Activated T-helper 17 cell treated with anti-CD3 and anti-CD28 coated beads, Interleukin-2, amount 50 U/mL, for 72 hours (primary cell): ENCODE measurements at places on chromosomes 12 and 14.

GRCh38 chr14:32733015-32733414 is 205.7 kb upstream of the NPAS3 start:
- no peak for ATAC-seq

DNA sequence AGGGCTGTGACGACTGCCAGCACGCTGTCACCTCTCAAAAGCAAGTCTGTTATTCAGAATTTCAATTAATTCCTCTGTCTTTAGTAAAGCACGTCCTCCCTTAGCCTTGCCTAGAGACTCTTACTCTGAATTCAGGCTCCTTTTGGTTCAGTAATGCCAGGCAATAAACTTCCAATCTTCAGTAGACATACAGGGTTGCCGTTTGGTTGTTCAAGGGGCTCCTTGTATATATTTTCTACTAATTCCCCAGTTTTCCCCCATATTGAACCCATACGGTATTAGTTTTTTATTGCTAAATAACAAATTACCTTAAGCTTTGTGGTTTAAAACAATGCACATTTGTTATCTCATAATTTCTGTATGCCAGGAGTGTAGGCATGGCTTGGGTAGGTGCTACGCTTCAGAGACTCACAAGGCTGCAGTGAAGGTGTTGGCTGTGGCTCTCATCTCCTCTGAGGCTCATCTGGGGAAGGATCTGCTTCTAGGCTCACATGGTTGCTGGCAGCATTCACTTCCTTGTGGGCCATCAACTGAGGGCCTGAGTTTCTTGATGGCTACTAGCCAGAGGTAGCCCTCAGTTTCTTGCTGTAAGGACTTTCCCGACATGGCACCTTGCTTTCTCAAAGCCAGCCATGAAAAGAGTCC is 7.3 kb upstream of the CLECL1 start:
- ATAC-seq: no peak

GRCh38 chr12:126960709-126961108 is 1306.3 kb upstream of the TMEM132C start:
- no peak for ATAC-seq

- ATAC-seq: no peak
Measured at GRCh38 chr12:96986883-96987523, 79.9 kb downstream of the NEDD1 start.

GRCh38 chr12:34372003-34372402 is 349.7 kb downstream of the ALG10 start:
- ATAC-seq: no peak

DNA sequence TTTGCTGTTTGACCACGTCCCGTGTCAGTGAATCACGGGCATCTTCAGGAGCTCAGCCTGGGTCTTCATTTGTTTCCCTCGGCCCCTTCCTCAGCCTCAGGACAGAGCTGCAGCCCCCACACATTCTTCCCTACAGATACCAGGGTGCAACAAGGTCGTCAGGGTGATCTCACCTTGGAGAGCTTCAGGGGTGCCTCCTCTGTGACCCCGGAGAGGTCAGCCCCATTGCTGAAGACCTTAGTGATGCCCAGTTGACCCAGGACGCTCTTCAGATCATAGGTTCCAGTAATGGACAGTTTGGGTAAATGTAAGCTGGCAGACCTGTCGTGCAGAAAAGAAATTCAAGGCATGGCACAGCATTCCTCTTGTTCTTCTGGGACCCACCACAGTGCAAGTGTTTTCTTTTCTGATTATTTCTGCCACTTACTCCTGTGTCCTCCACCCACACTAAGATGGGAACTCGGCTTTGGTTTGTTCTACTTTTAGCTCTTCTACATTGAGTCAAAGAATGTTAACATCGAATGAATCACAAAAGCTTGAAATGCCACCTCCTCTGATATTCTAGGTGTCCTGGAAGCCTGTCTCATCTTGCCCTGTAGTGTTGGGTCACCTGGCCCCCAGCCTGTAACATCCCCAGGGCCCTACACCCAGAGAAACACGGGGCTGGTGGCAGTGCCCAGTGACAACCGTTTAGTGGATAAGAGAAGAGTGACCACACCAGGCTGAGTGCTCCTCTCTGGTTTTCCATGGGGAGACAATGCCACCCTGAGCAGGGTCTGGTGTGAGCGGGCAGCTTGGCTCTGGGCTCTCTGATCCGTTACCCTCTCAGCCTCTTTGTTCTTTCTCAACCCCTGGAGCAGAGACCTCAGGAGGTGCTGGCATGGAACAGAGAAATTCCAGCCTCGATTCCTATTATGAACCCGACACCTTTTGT is 8.8 kb downstream of the SERPINA1 start:
- peak; percentile 65 for ATAC-seq

- ATAC-seq: no peak
Measured at GRCh38 chr14:92670160-92670559, 78.3 kb downstream of the LGMN start.

GRCh38 chr14:90523961-90524875 is 127.4 kb downstream of the CALM1 start:
- ATAC-seq: no peak

DNA sequence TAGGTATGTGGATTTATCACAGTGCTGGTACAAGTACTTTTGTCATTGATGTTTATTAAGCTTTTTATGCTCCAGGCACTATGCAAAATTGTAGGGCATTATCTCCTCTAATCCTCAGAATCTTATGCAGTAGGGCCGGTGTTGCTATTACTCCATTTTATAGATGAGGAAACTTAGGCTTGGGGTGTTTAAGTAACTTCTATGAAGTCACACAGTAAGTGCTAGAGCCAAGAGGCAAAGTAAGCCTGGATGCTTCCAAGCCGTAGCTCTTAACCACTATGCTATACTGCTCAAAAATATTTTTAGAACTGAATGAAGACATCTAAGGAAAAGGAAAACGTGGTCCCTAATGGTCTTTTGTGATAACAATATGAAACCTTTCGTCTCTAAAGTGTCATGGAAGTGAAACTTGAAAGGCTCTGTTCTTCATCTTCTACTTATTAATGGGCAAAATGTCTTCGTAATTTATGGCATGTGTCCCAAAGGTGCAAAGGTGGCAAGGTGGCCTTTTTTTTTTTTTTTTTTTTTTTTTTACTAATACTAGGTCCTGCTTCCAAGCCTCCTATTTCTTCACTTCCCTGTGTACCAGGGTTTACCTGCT is 85.2 kb downstream of the ETV6 start:
- ATAC-seq: no peak

DNA sequence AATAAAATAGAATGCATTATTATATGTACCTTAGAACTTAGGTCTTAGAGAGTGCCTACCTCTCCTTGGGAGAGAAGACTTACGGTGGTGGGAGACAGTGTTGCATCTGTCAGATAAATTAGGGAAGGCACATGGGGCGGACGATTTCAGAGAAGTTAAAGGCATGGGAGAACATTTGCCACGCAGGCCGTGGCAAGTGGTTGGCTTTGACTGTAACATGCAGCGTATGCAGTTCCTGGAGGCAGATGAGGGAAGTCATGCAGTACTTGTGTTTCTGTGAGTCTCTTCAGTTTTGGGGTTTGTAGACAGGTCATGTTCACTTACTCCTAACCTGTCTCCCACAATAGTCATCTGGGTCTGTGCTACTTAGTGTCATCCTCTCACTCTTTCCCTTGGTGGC is 43.6 kb downstream of the ETV6 start:
- ATAC-seq: no peak

GRCh38 chr12:70854138-70854537 is 66.4 kb downstream of the PTPRR start:
- ATAC-seq: no peak

GRCh38 chr14:64728106-64728505 is 23.9 kb downstream of the PLEKHG3 start:
- ATAC-seq: no peak

- ATAC-seq: no peak
Measured at GRCh38 chr12:108295641-108296040, 43.5 kb downstream of the CMKLR1 start.

GRCh38 chr14:64623554-64624165 is 73.9 kb downstream of the PPP1R36 start:
- no peak for ATAC-seq

DNA sequence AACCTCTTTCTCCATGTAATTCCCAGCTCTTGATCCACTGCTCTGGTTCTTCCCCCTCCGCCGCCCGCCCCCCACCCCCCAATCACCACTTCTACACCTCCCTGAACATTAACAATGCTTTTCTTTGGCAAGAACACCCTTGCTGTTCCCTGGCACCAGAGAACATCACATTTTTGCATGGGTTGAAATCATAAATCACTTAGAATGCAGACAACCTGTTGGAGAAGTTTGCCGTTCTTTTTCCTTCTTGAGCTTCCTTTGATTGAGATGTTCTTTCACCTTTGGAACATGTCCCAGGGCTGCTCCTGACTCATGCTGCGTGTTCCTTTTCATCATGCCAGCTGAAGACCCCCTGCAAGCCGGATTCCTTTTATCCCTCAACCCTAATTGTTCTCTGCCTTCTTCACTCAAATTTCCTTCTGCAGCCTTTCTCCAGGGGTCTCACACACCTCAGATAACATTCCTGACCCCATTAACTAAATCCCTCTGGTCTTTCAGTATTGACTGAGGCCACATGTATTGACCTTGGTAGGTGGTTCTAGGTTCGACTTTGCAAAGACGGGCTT is 294.1 kb upstream of the TMPO start:
- no peak for ATAC-seq

GRCh38 chr14:99792210-99792535 is 1.0 kb upstream of the EML1 start:
- no peak for ATAC-seq

- no peak for ATAC-seq
Measured at GRCh38 chr14:103887170-103887501, 39.8 kb upstream of the PPP1R13B start.

- no peak for ATAC-seq
Measured at GRCh38 chr12:96766232-96766631, 140.8 kb upstream of the NEDD1 start.

- no peak for ATAC-seq
Measured at GRCh38 chr14:85566603-85567002, 36.7 kb downstream of the FLRT2 start.

DNA sequence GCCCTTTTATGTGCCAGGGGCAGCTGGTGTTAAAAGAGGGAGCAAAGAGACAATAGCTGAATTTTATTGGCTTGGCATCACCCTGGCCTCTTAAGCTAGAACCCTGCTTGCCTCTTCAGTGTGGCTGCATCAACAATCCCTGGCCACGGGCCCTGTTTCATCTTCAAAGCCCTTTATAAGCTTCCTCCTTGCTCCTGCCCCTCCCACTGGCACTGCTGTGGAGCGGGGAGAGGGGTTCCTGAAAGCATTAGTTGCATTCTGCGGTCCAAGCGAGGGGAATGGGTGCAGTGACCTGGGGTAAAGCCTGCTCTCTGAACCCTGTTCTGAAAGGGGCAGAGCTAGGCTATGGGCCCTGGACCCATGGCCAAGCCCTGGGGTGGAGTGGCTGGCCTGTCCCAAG is 220 bp upstream of the KRT83 start:
- no peak for ATAC-seq

DNA sequence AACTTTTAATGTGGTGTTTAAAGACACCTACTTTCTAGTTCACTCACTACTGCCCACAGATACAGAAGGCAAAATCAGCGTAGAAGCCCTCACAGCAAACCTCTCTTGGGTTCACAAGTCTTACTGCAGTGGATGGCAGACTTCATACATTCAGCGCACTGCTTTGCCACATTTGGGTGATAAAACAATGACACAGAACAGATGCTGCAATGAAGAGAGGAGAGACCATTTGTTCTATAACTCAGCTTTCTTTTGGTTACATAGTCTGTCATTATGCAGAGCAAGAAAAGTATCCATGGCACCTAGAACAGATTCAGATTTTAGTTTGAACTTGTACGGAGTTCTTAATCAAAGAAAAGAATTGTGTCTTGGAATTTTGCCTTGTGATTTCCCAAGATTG is 459.0 kb downstream of the BCAT1 start:
- ATAC-seq: no peak

DNA sequence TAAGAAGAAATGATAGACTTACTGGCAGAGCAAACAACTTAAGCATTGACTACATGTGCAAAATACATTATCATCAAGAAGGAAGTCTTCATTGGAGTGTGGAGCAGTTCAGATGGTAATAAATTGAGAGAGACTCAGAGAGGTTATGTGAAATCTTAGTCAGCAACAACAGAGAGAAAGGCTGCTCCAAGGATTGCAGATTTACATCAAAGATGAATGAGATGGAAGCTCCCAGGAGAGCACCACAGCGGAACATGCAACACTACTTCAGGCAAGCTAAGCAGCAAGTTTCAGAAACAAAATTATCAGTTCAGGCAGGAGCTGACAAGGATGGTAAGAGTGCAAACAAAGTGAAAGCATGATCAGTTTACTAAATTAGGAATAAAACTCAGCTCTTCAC is 882.3 kb downstream of the LRFN5 start:
- ATAC-seq: no peak

DNA sequence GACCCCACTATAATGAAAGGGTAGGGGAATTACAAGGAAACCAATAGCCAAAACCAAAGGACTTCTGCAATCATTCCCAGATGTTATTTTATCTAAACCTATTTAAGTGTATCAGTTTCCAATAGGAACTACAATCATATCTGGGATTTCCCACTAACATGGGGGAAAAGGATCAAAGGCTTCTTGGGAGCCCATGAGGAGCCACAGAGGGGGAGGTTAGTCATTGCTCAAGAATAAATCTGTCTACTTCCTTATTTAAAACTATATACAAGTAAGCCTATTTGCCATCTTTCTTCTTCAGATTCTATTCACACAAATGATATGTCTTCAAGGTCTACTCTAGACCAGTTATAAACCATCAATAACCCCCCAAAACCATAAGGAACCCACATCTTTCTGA is 33.1 kb downstream of the FGD6 start:
- ATAC-seq: no peak

DNA sequence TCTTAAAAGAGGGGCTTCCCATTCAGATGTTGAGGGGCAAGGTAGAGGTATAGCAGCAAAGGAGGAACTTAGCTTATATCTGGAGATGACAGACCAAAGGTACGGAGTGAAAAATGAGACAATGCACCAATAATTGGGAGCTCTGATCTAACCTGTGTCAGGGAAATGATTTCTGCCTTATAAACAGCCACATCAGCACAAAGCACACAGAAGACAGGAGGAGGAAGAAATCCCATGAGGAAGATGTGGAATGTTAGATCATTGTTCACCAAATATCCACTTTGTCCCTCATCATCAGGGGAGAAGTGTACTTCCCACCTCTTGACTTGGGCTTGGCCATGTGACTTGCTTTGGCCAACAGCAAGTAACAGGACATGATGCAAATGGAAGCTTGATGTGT is 93.7 kb upstream of the WSCD2 start:
- ATAC-seq: no peak

DNA sequence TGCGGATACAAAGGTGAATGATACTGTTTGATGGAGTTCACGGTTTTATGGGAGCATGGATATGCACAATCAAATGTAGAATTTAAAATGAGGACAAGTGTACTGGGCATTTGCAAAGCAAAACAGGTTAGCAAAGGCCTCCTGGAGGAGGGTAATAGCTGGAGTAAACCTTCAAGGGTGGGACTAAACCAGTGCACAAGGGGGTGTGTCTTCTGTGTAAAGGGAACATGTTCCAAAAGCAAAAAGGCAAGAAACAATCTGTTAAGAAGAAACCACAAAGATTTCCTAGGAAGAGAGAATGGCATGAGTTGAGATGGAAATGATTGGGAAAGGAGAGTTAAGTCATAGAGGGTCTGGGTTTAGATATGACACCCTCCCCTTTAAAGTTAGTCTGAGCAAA is 109.2 kb upstream of the SLCO1C1 start:
- no peak for ATAC-seq
